ENCODE measurements at places on chromosomes 7 and 10. TPM values are rescaled to one million over a fixed set of nuclear protein-coding genes. Genes with fewer than 3 reads are reported as not detected.

GRCh38 chr7:13034693-13035092 lies 347.3 kb downstream of the ARL4A start:
- H3K36me3 ChIP-seq: no peaks in the 10 kb centered on the region
- H3K4me1 ChIP-seq: no peaks in the 10 kb centered on the region
- H3K27me3 ChIP-seq: no peaks in the 10 kb centered on the region
- no peak overlapping the region for H3K4me3 ChIP-seq
- no peak for DNase-seq
- H3K27ac ChIP-seq: no peak overlapping the region

The CH25H gene
- 0.50 TPM for total RNA-seq

- no peaks in the 10 kb centered on the region for H3K4me1 ChIP-seq
- no peak overlapping the region for H3K4me3 ChIP-seq
- DNase-seq: no peak
- no peaks in the 10 kb centered on the region for H3K27me3 ChIP-seq
- H3K36me3 ChIP-seq: peaks cover 25% of the 10 kb centered on the region
- no peak overlapping the region for H3K27ac ChIP-seq
Measured at GRCh38 chr10:102554531-102554930, 50.8 kb downstream of the SUFU start.

DNA sequence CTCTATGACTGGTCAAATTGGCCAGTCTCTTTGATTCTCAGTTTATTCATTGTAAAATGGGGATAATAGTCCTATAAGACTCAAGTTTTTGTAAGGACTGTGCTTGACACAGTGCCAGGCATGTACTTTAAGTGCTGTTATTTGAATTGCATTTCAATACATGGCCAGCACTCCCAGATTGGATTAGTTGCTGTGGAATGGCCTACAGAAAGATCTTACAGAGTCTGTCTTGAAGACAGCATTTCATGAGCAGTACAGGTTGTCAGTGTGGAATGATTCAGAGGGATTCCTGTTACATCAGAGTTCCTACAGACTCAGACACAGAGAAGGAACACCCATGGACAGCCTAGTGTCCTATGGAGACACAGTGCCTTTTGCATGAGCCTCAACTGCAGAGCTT lies 238.1 kb upstream of the BMPER start:
- DNase-seq: no peak
- H3K27ac ChIP-seq: no peak overlapping the region
- H3K36me3 ChIP-seq: no peaks in the 10 kb centered on the region
- no peak overlapping the region for H3K4me3 ChIP-seq

DNA sequence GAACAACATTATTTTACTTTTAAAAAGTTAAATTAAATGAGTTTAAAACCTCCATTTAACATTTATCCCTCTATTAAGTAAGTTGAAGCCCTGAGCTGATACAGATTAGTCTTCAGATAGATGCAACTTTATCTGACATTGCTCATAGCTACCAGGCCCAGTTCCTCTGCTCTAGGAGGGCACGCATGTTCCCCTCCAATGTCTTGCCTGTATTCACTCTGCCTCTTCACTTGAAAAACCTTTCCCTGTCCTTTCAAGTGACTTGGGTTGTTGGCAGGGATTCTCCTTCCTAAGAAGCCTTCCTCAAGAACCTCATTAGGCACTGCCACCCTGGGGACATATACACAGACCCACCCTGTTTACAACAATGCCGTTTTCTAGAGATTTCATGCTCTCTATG lies 270.4 kb downstream of the RELN start:
- H3K27me3 ChIP-seq: peaks cover 4% of the 10 kb centered on the region
- H3K36me3 ChIP-seq: no peaks in the 10 kb centered on the region
- no peak overlapping the region for H3K4me3 ChIP-seq
- no peak for DNase-seq
- H3K4me1 ChIP-seq: no peaks in the 10 kb centered on the region

The CDC14C gene
- total RNA-seq: not detected

GRCh38 chr10:132069122-132069848 lies 3.5 kb downstream of the JAKMIP3 start:
- H3K27me3 ChIP-seq: no peaks in the 10 kb centered on the region
- no peak for DNase-seq
- H3K36me3 ChIP-seq: no peaks in the 10 kb centered on the region
- H3K4me1 ChIP-seq: peaks cover 7% of the 10 kb centered on the region

- H3K27ac ChIP-seq: no peak overlapping the region
- no peak for DNase-seq
- H3K4me1 ChIP-seq: no peaks in the 10 kb centered on the region
Measured at GRCh38 chr7:11203683-11204082, 230.0 kb downstream of the PHF14 start.

GRCh38 chr7:138513344-138513871 lies 53.3 kb downstream of the TRIM24 start:
- H3K27me3 ChIP-seq: no peaks in the 10 kb centered on the region
- no peak overlapping the region for H3K4me3 ChIP-seq
- no peak overlapping the region for H3K27ac ChIP-seq
- H3K36me3 ChIP-seq: peaks cover 37% of the 10 kb centered on the region

The PDLIM1 gene
- total RNA-seq: 0.41 TPM

DNA sequence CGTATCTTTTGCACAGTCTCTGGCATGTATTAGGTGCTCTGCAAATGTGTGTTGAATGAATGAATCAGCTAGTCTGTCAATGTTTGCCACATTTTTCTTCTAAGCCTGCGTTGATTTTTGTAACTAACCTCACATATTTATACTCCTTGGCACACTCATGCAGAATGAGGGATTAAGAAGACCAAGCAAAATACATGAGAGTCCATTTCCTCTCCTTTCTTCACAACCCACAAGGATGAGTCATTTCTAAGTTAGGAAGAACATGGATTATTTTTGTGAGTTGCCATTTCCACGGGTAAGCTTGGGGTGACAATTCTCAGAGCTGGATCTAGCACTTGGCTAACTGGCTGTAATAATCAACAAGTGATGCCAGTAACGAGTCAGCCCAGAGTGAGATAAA lies 158.8 kb downstream of the TWIST1 start:
- no peaks in the 10 kb centered on the region for H3K27me3 ChIP-seq
- no peak overlapping the region for H3K27ac ChIP-seq
- no peaks in the 10 kb centered on the region for H3K36me3 ChIP-seq
- no peak overlapping the region for H3K4me3 ChIP-seq

GRCh38 chr10:125584954-125585353 lies 98.0 kb downstream of the TEX36 start:
- DNase-seq: no peak
- no peak overlapping the region for H3K4me3 ChIP-seq
- no peaks in the 10 kb centered on the region for H3K36me3 ChIP-seq
- H3K27ac ChIP-seq: no peak overlapping the region
- no peaks in the 10 kb centered on the region for H3K4me1 ChIP-seq
- no peaks in the 10 kb centered on the region for H3K27me3 ChIP-seq

- DNase-seq: no peak
- no peak overlapping the region for H3K27ac ChIP-seq
- no peaks in the 10 kb centered on the region for H3K27me3 ChIP-seq
- H3K4me1 ChIP-seq: no peaks in the 10 kb centered on the region
- no peaks in the 10 kb centered on the region for H3K36me3 ChIP-seq
Measured at GRCh38 chr10:118584181-118584954, 11.1 kb downstream of the PRLHR start.

DNA sequence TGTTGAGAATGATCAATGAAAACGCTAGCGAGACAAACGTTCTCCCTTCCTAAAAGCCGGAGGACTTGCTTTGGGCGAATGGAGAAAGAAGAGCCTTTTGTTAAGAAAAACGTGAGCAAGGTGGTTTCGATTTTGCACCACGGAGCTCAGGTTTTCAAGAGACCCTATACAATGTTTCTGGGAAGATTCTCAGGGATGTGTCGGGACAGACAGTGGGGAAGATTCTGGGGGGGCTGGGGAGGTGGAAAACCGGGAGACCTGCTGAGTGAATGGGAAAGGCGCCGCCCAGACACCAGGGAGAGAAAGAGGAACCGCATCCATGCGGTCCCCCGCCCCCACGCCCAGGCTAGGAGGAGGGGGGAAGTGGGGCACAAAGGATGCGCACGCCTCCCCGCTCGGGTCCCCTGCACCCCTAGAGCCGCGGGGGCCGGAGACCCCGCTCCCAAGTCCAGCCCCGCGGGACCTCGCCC lies 745 bp downstream of the YWHAG start:
- H3K36me3 ChIP-seq: peaks cover 10% of the 10 kb centered on the region
- peak overlapping the region; percentile 96 for H3K27ac ChIP-seq
- H3K4me1 ChIP-seq: peaks cover 34% of the 10 kb centered on the region
- peak overlapping the region; percentile 97 for H3K4me3 ChIP-seq
- peak; percentile 62 for DNase-seq
- no peaks in the 10 kb centered on the region for H3K27me3 ChIP-seq

The PNLIPRP3 gene
- total RNA-seq: not detected

- DNase-seq: no peak
- no peaks in the 10 kb centered on the region for H3K36me3 ChIP-seq
- peaks cover 22% of the 10 kb centered on the region for H3K4me1 ChIP-seq
- no peak overlapping the region for H3K4me3 ChIP-seq
- H3K27me3 ChIP-seq: peaks cover 37% of the 10 kb centered on the region
Measured at GRCh38 chr7:28407651-28408050, 4.7 kb upstream of the CREB5 start.

- peak; percentile 19 for DNase-seq
- H3K27me3 ChIP-seq: no peaks in the 10 kb centered on the region
- H3K4me3 ChIP-seq: peak overlapping the region; percentile 68
- peaks cover 15% of the 10 kb centered on the region for H3K4me1 ChIP-seq
- peaks cover 37% of the 10 kb centered on the region for H3K36me3 ChIP-seq
Measured at GRCh38 chr7:93147363-93147762, 822 bp downstream of the SAMD9L start.

The SH2D4B gene
- total RNA-seq: 0.31 TPM

- no peak overlapping the region for H3K4me3 ChIP-seq
- no peak for DNase-seq
- no peak overlapping the region for H3K27ac ChIP-seq
- H3K36me3 ChIP-seq: peaks cover 27% of the 10 kb centered on the region
Measured at GRCh38 chr10:60189861-60190475, 199.7 kb downstream of the ANK3 start.

DNA sequence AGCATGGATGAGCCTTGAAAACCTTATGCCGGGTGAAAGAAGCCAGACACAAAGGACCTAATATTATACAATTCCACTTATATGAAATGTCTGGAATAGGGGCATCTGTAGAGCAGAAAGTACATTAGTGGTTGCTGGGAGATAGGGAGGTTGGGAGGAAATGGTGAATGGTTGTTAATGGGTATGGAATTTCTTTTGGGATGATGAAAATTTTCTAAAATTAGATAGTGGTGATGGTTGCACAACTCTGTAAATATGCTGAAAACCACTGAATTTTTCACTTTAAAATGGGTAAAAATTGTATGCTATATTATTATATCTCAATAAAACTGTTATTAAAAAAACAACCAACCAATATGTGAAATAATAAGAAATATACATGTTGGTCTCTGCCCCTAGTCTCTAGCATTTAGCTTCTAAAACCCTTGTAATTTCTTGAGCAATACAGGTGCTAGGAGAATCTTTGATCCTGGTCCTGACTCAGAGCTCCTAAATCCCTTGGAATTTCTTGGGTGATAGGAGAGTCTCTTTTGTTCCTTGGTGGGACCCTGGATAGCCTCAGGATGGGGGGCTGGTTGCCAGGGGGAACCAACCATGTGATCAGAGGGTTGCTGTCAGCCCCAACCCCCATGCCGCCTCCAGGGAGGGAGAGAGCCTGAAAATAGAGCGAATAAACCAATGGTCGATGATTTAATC lies 64.0 kb downstream of the TACR2 start:
- no peak overlapping the region for H3K4me3 ChIP-seq
- H3K27ac ChIP-seq: peak overlapping the region; percentile 22
- H3K27me3 ChIP-seq: no peaks in the 10 kb centered on the region
- no peak for DNase-seq
- H3K4me1 ChIP-seq: peaks cover 44% of the 10 kb centered on the region

The RTKN2 gene
- 3.9 TPM for total RNA-seq

The GIMAP8 gene
- 2.9 TPM for total RNA-seq

The HMX3 gene
- total RNA-seq: 0.34 TPM

GRCh38 chr10:126565441-126565840 lies 105.1 kb downstream of the C10orf90 start:
- no peak for DNase-seq
- H3K36me3 ChIP-seq: no peaks in the 10 kb centered on the region
- H3K27me3 ChIP-seq: no peaks in the 10 kb centered on the region
- H3K4me1 ChIP-seq: no peaks in the 10 kb centered on the region
- H3K4me3 ChIP-seq: no peak overlapping the region

GRCh38 chr10:132290631-132291030 lies 17.1 kb downstream of the STK32C start:
- no peaks in the 10 kb centered on the region for H3K36me3 ChIP-seq
- H3K4me3 ChIP-seq: no peak overlapping the region
- no peaks in the 10 kb centered on the region for H3K27me3 ChIP-seq
